ENCODE measurements at places on chromosomes 6 and 20.

- DNase-seq: no peak
Observed at GRCh38 chr6:7574500-7574899, 15.5 kb upstream of the SNRNP48 start.

DNA sequence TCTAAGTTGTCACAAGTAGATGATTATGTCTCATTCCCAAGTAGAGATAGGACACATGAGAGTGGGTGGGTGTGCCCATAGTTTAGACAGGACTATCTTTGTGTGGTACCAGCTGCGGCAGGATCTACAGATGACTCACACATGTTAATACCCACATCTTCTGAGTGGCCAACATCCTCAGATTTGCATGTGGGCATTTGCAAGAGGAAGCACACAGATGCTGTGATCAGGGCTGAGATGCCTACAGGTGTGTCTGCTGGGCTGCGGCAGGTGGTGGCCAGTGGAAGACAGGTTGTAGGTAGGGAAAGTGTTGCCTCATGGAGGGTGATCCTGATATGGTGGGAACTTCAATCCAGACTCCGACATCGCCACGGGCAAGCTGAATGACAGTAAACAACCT, 50.8 kb downstream of the UTRN start:
- DNase-seq: no peak

DNA sequence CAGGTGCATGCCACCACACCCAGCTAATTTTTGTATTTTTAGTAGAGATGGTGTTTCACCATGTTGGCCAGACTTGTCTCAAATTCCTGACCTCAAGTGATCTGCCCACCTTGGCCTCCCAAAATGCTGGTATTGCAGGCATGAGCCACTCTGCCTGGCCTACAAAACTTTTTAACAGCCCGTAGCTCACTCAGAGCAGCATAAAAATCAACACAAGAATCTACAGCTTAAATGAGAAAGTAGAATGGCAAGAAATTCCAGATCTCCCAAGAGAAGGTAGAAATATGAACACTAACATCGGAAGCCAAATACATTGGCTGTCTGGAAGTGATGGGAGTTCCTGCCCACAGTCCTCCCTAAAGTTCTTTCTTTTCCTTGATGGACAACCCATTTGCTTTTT, 43.7 kb downstream of the SCGN start:
- DNase-seq: no peak

DNA sequence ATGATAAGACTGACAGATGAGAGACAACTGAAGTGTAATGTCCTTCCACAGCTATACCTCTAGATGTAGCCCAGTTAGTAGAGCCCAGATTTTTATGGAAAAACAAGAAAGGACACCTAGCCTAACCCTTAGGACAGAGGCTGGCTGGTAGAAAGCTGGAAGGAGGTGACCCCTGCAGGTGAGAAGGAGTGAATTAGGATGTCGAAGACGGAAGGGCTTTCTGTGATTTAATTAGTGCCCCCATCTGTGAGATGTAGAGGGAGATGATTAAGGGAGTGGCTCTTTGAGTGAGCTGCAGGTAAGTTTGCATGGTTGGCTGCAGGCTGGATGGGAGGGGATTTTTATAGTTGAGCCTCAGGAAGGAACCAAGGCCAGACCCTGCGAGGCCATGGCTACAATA, 82.8 kb downstream of the GFRA4 start:
- no peak for DNase-seq

GRCh38 chr20:59577809-59578435, 26.4 kb upstream of the PHACTR3 start:
- no peak for DNase-seq

DNA sequence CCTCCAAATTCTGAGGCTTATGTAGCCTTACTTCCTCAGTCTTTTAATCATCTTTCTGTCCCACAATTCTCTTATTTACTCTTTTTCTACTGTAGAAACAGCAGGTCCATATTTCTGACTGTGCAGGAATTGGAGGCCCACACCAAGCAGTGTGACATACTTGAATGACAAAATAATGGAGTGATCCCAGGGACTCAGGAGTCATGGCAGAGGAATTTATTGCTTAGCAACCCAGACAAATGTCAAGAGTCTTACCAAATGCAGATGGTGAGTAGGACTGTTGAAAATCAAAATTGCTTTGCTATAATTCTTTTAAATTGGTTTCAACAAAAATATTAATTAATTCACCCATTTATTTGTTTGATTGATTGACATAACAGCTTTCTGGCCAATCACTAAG, 59.9 kb downstream of the HTR1B start:
- DNase-seq: no peak

DNA sequence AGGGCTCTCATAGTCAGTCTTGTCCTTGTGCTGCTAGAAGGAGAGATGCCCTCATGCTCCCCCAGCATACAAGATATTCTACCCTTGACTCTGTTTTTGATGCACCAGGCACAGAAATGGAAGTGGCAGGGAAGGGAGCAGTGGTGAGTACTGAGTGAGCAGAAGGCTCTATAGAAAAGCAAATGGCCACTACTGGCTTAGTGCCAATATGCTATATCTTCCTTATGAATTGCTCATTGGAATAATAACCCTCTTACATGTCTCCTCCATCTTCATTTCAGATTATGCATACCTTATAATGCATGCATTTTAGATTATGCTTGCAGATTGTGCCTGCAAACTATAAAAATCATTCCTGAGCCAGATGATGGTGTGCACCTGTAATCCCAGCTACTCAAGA, 82.8 kb downstream of the MAP3K5 start:
- no peak for DNase-seq

GRCh38 chr6:105429676-105430075, 26.8 kb upstream of the PREP start:
- no peak for DNase-seq

DNA sequence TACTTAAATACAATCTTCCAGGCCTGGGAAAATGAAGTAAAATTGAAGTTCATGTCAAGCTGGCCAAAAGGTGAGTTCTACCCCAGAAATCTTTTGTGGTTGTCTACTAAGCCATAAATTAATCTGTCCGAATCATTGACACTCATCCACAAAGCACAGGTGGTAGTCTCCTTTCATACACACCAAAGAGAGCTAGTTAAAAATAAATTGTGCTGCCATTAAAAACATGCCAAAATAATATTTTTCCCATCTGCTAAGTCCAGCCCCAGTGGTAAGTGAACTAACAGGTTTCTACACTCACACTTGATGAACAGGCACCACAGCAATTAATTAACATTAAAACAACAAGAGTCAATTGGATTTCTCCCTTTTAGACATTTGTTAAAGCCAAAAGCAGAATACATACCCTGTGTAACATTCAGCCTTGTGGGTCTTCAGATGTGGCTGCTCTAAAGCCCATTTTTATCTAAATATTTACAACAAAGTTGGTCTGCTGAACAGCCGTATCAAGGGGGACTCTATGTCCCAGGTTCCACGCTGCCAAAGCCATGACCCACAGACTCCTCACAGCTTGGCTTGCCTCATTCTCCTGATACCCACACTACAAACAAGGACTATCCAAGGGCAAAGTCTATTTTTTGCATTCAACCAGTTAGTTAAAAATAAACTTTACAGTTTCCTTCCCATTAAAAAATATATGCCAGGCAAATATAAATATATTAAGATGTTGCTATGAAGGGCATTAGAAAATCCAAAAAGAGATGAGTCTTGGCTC, 490.4 kb downstream of the BMP2 start:
- DNase-seq: no peak

DNA sequence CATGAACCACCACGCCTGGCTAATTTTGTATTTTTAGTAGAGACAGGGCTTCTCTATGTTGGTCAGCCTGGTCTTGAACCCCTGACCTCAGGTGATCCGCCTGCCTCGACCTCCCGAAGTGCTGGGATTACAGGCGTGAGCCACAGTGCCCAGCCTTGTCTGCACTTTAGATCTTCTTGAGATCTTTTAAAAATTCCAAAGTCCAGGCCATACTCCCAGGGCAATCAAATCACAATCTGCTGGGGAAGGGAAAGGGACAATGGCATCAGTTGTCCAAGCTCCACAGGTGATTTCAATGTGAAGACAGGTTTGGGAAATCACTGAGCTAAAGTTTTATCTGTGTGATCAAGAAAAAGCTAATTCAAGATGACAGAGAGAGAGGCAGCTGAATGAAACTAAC, 16.9 kb downstream of the NCOA6 start:
- no peak for DNase-seq

GRCh38 chr20:60300374-60300773, 342.2 kb downstream of the CDH26 start:
- DNase-seq: no peak

DNA sequence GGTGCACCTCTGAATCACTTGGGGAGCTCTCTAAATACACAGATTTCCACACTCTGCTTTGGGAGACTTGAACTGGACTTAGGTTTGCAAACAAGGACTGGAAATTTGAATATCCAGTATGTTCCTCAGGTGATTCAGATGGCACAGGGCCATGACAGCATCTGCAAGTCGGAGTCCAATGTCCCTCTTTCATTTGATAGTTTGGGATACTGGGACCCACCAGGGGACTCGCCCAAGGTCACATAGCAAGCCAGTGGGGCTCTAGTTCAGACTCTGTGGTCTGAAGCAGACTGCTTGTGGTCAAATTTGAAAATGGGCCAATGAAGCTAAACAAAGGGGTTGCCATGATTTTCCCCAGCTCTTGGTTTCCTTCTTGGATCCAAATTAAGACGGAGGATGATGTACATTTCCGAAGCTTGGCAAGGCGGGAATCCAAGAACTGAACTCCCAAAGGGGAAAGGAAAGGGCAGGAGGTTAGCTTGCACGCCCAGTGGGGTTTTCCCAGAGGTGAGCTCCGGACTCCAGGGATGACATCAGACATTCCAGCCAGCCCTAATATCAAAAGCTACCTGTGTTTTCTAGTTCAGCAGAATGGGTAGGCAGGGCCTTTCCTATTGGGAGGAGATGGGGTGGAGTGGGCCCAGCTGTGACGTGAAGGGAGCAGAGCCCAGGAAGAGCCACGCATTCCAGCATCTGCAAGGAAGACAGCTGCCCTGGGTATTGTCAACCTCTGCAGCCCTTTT, 3.4 kb upstream of the SYS1 start:
- no peak for DNase-seq

DNA sequence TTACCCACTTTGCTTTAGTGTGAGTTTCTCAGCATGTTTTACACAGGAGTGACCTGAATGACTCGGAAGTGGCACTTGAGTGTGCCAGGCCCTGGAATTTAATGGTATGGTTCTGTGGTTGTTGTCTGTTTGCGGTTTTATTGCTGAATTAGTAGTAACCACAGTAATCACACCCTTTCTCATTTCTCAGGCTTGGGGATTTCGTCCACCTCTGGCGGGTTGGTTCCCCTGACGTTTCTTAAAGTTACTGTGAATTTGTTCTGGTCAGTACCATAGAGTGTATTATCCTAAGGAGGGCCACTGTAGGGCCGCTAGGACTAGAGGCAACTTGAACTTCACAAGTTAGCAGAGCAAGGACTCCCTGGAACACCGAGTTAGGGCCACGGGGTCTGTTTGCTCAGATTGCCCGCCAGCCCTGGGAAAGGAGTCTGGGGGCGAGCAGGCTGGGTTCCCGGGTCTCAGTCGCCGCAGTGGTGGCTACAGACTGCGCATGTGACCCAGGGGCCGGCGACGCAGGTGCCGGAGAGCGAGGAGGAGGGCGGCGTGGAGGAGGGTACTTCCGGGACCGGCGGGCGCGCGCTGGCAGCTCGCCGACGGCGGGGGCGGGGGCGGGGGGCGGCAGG, 546 bp upstream of the KLHL32 start:
- no peak for DNase-seq

- DNase-seq: no peak
Observed at GRCh38 chr20:61220131-61220530, 31.9 kb upstream of the CDH4 start.

- no peak for DNase-seq
Observed at GRCh38 chr6:84492241-84493165, 265.1 kb upstream of the CEP162 start.

DNA sequence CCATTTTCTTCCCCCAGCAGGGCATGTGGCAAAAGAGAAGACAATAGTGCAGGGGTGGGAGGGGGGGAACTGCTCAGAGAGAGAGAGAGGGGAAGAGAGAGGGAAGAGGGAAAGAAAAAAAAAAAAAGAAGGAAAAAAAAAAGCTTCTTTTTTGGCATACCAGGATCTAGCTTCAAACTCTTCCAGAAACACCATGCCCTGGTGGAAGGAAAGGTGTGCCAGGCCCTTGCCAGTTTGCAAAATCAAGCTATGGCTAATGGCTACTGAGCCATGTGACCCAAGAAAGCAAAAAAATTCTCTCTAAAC, 326 bp downstream of the ZMYND8 start:
- DNase-seq: no peak

DNA sequence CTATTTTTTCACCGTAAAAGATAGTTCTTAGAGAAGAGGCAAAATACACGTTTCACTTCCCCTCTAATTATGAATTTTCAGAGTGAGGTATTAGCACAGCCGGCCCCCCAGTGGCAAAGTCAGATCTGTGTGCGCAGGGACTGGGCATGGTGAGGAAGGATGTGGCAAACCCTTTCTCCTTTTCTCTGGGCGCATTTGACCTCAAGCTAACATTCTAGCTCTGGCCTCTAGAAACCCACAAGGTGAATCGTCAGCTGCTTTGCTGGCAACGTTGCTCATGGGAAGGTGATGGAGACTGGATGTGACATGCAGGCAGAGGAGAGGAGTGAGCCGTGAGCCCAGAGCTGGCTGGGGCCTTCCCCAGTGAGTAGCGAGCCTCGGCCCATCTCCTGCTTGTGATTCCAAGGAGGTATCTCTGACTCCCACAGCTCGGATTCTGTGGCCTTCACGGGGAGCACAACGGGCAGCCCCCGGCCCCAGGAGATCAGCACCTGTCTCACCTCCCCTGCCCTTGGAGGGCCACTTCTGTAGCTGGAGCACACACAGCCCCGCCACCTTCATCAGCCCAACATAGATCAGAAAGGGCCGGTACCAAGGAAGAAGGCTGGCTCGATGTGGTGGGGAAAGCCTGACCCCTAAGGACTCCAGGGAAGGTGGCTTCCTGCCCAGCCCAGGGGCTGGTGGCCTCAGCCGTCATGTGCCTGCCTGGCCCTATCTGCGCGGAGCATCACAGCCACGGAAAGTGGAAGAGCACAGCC, 152.8 kb downstream of the TAF4 start:
- no peak for DNase-seq

DNA sequence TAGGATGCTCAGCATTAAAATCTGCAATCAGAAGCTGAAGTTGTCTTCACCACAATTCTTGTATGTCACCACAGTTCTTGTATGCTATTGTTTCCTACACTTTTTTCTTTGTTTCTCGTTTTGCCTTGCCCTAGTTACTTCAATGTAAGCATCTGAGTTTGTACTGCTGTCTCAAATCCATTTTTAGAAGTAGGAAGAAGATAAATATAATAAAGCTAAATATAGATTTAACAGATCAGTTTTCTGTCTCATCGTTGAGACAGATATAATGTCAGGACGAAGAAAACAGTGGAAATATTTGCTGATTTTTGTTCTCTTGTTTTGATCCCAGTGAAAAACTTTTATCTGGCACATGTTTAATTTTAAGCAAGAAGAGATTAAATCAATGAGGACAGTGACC, 318.0 kb downstream of the QKI start:
- DNase-seq: no peak

GRCh38 chr6:109701221-109701620, 10.1 kb downstream of the FIG4 start:
- no peak for DNase-seq

DNA sequence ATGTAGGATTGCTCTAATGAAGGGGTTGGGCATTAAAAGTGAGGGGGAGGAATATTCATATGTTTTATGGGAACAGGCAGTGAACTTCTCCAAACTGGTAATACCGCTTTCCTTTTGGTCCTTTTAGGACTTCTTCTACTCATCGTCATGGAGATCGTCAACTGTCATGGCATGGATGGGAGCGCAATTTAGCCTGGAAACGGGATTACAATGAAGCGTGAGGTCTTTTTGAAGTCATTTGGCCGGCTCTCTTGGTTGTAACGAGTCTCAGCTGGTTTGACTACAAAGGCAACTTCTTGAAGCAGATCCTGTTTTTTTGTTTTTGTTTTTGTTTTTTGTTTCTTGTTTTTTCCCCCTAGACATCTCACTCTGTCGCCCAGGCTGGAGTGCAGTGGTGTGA, 1.4 kb upstream of the HLA-E start:
- no peak for DNase-seq

Measured in activated T-helper 2 cell treated with anti-CD3 and anti-CD28 coated beads, Interferon-gamma antibody, Interleukin-2, Interleukin-4, amounts not matched to agents 10 μg/mL and 5 μg/mL and 100 μg/mL, durations not matched to agents 14 hours and 24 hours and 36 hours (primary cell).